ENCODE measurements at places on chromosomes 3 and 15. TPM values are rescaled to one million over a fixed set of nuclear protein-coding genes. Genes with fewer than 3 reads are reported as not detected.

FAM240A gene
- total RNA-seq = not detected

WDR76 gene
- total RNA-seq = 8.2 TPM

UNC13C gene
- not detected for total RNA-seq

DNA sequence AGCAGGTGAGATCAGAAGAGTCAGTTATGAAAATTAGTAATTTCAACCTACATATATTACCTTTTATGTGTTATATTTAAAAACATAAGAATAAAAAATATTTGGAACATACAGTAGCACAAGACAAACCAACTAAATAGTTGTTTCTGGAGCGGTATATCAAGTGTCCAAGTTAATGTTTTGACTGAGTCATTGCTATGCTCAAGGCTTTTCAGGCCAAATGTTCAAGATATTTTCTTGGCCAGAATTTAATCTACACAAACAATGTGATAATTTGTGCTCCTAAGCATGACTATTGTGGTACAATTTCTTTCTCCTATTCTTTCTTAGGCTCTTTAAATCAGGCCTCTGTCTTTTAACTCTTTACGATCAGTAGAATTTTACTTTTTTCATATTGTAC is 412.4 kb downstream of the RAP2B start:
- no peak for DNase-seq

DNA sequence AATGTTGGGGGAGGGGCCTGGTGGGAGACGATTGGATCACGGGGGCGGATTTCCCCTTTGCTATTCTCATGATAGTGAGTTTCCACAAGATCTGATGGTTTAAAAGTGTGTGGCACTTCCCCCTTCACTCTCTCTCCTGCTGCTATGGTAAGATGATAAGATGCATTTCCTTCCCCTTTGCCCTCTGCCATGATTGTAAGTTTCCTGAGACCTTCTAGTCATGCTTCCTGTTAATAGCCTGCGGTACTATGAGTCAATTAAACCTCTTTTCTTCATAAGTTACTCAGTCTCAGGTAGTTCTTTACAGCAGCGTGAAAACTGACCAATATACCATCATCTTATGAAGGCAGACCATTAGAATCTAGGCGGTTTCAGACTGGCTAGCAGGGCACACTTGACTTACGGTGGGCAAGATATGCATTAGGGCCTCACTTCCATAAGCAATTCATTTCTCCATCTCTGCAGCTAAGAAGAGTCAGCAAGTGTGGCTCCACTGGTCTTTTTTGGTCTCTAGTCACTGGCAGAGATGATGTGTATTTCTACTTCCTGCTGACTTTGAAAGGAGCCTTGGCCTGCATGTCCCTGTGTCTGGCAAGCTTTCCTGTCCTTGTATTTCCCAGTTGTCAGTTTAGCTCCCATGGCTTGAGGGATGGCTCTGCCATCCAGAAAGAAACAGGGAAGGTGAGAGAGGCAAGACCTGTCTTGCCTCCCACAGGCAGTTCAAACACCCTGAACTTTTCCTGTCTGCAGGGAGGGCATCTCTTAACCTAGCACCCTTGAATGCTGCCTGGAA is 109.0 kb upstream of the ADAMTS9 start:
- peak; percentile 23 for DNase-seq

- no peak for DNase-seq
Measured at GRCh38 chr15:39589815-39590644, 9.2 kb downstream of the THBS1 start.

DNA sequence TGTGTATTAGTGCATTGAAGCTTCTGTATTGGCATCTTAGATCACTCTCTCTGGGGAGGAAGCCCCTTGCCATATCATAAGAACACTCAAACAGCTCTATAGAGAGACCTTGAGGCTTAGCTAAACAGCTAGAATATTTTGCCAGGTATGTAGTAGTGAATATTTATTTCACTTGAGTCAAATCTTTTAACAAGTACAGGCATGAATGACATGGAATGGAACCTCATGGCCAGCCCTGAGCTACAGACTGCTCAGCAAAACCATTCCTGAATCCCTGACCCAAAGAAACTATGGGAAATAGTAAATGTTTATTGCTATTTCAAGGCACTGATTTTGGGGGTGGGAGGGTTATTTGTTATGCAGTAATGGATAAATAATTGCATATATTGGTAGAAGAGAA is 604.8 kb downstream of the MECOM start:
- DNase-seq = no peak

- no peak for DNase-seq
Measured at GRCh38 chr15:52085299-52085698, 27.3 kb downstream of the BCL2L10 start.

DNA sequence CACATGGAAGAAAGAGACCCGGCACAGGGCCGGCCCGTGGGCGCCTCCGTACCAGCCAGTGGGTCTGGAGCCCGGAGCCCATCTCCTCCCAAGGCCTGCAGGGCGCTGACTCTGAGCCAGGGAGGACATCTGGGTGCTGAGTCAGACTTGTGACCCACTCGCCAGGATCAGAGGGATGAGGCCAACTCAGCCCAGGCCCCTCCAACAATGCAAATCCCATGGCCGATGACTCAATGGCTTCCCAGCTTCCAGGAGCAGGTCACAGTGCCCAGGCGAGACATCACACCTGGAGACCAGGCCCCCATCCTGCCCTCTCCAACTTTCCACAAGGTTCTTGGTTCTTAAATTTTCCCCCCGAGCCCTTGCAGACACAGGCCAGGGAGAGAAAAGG is 95.1 kb downstream of the LRIG1 start:
- peak; percentile 38 for DNase-seq

Measured in cardiac muscle cell (in vitro differentiated cells and primary cell).